CD4-positive, CD25-positive, alpha-beta regulatory T cell (primary cell): ENCODE measurements at places on chromosomes 5 and 9.
A peak's percentile ranks its signal among the peaks of the same experiment; 100 is the strongest.

DNA sequence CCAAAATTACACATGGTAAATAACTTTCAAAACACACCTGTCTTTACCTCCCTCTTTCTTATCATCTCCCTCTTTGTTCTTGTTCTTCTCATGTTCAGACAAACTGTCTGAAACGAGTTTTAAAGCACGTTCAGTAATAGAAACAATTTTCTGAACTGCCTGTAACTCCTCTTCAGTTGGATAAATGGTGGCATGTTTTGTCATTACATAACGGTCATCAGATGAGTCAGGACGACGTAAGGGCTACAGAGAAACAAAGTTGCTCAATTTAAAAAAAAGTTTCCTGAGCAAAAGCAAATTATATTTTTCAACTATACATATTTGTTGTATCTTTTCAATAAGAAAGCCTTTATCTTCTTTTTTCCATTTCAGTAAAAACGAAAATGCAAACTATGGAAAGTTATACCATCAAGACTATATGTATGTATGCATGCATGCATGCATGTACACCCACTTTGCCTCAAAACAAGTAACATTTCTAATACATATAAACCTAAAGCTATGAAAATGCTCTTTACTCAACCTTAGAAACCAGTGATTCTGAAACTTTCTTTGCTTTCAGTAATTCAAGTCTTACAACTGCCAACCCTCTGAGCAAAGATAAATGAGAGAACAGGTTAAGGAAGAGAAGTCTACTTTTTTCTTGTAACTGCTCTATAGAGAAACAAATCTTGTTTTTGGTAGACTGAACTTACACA is 56.0 kb downstream of the ZFR start:
- no peak for DNase-seq

DNA sequence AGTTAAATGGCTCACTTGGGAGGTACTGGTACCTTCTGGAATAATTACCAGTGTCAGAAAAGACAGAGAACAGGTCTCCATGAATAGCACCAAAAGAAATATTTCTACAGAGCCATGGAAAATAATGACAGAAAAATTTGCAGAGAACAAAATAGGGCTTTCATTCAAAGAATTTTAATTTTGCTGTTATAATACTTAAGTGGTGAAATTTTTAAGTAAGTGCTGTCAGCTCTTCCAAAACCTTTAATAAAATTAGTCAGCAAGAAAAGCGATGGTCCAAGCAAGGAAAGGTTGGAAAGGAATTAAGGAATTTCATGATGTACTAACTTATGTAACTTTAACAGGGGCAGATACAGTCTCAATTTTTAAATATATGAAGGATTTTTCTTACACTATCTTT is 359.2 kb downstream of the NR2F1-AS1 start:
- DNase-seq = no peak

- no peak for DNase-seq
Measured at GRCh38 chr5:88085462-88085861, 183.2 kb downstream of the TMEM161B start.

DNA sequence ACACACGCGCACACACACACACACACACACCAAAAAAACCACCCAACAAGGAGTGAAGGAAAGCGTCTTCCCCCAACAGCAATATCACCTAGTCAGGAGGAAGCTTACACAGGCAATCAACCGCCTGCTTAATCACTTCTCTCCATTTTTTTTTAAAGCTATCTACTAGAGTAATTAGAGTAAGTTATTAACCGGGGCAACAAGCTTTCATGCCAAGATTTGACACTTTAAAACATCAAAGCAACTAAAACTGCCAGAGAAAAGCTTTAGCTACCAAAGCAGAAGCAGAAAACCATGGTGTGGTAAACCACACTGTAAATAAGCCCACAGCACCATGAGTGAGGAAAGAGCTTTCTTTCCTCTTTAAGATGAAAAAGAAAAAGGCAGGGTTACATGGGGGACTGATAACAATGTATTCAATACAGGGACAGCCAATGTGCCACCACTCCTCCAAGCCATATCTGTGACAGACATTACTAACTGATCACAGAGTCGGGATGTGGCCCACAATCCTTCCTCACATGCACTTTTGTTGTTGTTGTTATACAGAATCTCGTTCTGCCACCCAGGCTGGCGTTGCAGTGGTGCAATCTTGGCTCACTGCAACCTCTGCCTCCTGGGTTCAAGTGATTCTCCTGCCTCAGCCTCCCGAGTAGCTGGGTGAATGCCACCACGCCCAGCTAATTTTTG is 282.1 kb downstream of the CRB2 start:
- peak; percentile 30 for DNase-seq

DNA sequence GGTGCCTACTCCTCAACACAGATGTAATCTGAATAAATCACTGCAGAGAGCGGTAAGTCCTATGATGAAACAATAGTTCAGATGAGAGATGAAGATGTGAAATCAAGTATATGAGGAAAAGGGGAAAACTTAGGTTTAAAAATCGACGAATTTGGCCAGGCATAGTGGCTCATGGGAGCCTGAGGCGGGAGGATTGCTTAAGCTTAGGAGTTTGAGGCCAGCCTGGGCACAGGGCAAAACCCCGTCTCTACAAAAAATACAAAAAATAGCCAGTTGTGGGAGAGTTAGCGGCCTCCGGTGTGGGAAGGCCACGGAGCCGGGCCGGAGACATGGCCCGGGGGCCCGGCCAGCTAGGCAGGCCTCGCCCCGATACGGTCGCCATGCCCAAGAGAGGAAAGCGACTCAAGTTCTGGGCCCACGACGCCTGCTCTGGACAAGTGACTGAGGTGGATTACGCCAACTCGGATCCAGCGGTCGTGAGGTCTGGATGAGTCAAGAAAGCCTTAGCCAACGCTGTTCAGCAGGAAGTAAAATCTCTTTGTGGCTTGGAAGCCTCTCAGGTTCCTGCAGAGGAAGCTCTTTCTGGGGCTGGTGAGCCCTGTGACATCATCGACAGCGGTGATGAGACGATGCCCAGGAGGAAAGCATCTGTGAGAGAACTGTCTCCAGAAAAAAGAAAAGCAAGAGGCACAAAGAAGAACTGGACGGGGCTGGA is 62.8 kb upstream of the SUB1 start:
- no peak for DNase-seq

- DNase-seq = no peak
Measured at GRCh38 chr9:21001581-21001980, 29.9 kb downstream of the HACD4 start.

DNA sequence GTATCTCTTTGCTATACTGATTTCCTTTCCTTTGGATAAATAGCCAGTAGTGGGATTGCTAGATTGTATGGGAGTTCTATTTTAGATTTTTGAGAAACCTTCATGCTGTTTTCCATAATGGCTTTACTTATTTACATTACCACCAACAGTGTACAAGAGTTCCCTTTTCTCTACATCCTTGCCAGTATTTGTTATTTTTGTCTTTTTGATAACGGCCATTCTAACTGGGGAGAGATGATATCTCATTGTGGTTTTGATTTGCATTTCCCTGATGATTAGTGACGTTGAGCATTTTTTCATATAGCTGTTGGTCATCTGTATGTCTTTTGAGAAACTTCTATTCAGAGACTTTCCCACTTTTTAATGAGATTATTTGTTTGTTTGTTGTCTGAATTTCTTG is 25.8 kb downstream of the NADK2 start:
- no peak for DNase-seq

- no peak for DNase-seq
Measured at GRCh38 chr9:81479573-81479972, 209.8 kb downstream of the TLE1 start.

- peak; percentile 59 for DNase-seq
Measured at GRCh38 chr5:107263387-107264018, 407.2 kb downstream of the EFNA5 start.

DNA sequence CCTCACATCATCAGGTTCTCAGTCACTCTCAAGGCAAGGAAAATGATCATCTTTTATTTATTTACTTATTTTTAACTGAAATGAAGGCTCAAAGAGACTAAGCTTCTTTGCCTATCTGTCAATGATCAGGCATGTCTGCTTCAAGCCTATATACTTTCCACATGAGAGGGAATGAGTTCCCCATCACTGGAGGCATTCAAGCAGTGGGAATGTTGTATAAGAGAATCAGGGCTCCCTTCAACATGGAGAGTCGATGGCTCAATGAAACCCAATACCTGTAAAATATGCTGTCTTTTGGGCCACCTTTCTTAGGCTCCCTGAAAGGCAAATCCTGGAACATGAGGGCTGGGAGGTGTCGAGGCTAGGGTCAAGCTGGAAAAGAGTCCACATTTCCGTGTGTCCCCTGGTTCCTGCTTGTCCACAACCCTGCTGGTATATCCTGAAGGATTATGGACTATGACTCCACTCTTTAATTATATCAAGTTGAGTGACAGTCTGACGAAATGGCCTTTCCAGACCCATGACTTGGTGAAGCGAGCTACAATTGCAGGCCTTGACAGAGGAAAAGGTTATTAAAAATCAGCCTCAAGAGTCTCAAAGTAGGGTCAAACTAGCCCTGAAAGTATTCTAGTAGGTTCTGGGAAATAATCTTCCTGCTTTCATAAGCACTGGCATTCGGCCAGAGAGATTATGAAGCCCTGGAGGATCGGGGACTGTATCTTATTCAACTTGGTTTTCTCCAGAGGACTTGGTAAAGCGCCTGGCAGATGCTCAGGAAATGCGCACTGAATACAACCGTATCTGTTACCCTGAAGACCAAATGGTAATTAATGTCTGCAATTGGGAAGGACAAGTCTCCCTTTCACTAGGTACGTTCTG is 145.9 kb upstream of the TBC1D2 start:
- no peak for DNase-seq

DNA sequence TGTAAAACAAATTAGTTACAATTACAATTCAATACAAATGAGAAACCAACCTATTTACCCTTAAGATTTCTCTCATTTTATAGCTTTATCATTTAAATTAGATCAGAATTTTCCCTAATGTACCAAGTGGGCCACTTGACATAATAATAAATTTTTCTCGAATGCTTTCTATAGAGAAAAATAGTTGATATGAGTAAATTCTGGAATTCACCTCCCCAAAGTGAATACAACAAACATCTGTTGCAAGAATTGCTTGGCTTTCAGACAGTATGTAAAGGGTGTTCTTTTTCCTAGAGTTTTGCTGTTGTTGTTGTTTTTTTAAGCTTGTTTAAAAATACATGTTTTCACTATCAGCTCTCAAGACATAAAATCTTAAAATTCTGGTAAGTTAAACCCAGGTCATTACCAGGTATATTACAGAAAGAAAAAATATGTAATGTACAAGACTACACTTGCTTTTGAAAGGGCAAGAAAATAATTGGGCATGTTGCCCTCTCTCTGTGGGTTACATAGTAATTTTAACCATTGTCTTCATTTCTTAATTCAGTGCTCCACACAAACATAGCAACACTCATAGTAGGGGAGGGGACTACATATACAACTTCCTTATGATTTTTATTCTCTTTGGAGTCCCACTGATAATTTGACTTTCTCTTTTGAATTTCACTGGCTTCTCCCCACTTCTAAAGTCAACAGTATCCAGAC is 200.6 kb downstream of the ARL15 start:
- DNase-seq = no peak

DNA sequence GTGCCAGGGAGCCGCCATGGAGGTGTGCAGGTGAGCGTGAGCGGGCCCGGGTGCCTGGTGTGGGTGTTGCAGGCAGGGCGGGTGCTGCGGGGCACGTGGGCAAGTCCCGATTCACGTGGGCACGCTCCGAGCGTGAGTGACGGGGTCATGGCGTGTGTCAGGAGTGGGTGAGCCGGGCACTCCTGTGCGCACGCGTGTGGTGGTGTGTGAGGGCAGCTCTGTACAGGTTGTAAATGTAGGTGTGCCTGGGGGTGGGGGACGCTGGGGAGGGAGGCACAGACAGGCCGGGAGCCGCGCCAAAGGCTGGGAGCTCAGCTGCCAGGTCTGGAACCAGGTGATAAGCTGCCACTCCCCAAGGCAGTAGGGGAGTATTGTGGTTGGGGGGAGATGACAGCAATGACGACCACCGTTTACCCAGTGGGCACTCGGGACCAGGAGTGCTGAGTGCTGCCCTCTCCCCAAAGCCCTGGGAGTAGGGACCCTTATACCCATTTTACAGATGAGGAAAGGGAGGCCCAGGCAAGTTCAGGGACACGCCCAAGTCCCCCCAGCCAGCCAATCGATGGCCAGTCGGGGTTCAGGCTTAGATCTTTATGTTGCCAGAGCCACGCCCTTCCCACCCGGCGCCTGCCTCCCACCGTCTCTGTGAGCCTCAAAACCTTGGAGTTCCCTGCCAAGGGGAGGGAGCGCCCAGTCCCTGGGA is 9.6 kb downstream of the NCS1 start:
- no peak for DNase-seq

DNA sequence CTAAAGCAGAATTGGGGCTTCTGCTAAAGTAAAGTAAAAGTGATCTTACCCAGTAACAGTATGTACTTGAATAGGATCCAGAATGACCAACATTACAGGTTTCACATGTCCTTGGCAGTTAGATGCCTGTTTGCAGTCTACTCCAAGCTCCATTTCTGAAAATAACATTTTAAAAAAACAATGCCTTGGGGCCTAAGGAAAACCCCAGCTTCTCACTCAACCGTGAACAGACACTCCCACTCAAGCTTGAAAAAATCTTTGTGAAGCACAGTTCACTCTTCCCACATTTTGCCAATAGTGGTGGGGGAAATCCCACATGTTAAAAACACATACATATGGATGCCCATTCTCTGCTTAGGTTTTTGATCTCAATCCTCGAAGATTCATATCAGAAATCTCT is 304.1 kb downstream of the ARRDC3 start:
- DNase-seq = no peak

DNA sequence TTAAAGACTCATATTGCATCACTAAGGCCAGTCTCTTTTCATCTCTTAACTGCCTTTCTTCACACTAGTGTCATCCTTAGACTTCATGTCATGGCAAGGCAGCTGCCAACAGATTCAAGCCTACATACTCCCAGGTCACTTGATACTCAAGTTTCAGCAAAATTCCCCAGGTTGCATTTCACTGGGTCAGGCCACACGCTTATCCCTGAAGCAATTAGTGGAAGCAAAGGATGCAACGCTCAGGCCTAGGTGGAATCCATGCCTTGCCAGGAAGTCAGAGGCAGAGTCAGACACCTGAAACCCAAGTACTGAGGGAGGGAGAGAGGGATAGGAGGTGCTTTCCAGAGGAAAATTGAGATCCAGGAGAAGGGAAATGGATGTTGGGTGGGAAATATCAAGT is 28.9 kb downstream of the YIPF5 start:
- no peak for DNase-seq

DNA sequence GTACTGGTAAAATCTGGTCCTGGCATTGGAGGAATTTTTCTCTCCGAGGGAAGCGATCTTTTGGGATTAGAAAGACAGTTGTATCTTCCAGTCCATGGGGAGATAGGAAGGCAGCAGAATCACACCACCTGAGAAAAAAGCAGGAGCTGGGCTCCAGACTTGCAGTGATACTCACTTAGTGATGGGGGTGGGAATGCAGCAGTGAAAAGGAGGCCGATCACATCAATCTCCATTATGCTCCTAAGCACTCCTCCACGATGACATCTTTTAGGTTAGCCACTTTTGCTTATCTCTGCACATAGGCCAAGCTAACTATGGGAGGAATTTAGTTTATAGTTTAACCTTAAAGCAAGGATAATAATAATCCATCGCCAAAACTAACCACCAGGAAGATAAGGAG is 219.0 kb downstream of the DMAC1 start:
- no peak for DNase-seq
